ENCODE measurements at places on chromosomes 5 and 9.

- no peak for DNase-seq
These were observed 128.3 kb upstream of the CCNH start for GRCh38 chr5:87541033-87541432.

DNA sequence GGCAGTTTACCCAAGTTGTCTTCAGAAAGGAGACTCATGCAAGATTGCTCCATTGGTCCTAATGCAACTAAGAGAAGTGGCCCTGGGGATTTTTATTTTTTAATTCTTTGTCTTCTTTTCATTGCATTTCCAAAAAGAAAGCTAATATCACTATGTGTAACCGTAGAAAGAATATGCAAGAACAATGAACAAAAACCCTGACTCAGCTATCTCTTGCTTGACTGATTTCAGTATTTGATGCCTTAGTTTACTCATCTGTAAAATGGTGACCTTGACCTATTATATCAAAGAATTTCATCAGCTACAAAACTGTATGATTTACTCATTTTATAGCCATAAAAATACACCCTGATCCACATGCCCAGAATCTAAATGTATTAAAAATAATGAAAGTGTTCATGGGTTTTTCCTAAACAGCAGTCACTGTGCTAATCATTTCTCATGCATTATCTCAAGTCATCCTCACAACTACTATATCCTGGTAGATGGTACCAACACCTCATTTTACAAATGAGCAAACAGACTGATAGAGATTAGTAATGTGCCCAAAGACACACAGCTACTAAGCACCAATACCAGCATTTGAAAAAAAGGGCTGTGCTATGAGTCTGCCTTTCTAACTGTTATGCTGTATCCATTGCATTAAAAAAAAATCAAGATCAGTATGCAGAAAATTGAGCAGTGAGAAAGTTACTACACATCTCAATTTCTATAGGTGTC lies 185.7 kb downstream of the MLLT3 start:
- no peak for DNase-seq

DNA sequence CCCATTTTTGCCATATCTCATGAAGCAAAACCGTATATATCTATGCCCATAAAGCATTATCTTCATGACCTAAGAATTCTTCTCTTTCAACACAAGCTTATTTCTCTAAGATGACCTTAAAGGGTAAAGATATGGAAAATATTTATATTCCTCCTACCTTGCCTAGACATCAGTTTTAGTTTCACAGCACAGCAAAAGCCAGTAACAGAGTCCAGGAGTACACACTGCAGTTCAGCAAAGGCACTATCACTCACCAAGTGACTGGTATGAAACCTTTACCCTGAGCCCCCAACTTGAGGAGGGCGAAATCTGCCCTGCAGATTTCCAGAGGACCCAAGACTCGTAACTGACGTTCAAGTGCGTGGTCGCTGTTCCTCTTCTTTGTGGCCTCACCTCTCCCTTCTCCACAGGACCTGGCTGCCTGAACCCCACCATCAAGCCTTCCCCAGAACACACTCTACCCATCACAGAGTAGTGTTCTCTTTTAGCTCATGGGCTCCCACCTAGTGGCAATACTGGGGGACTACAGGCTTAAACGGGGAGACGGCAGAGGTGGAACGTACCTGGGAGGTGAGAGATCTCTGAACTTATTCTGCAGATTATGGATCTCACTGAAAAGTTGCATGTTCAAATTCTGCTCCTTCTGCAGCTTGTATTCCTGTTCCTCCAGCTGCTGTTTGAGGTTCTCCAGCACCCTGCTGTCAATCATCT lies 141.0 kb downstream of the CDK5RAP2 start:
- DNase-seq, result no peak

DNA sequence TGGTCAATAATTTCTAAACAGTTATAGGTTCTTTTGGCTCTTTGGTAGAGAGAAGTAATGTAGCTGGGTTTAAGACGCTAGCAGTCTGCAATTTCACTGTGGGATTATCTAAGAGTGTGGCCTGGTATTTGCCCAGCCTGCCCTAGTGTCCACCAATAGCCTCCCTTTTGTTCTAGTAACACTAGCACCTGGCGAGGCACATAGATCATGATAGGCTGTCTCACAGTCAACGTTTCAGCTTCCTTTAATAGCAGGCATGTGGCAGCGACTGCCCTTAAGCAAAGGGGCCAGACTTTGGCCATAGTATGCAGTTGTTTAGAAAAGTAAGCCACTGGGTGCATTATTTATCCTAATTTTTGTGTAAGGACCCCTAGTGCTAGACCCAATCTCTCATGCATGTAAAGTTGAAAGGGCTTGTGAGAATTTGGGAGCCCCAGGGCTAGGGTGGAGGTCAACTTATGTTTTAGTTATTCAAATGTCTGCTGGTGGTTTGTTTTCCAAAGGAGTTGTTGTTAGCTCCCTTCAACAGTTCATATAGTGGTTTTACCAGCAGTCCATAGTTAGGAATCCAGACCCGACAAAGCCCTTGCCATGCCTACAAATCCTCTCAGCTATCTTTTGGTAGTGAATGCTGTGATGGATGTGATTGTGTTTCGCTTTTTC lies 274.3 kb downstream of the HTR1A start:
- DNase-seq, result no peak

GRCh38 chr5:38207343-38207742 lies 51.0 kb upstream of the EGFLAM start:
- DNase-seq, result no peak

- DNase-seq, result no peak
These were observed 17.9 kb downstream of the MRPS27 start for GRCh38 chr5:72302171-72302570.

DNA sequence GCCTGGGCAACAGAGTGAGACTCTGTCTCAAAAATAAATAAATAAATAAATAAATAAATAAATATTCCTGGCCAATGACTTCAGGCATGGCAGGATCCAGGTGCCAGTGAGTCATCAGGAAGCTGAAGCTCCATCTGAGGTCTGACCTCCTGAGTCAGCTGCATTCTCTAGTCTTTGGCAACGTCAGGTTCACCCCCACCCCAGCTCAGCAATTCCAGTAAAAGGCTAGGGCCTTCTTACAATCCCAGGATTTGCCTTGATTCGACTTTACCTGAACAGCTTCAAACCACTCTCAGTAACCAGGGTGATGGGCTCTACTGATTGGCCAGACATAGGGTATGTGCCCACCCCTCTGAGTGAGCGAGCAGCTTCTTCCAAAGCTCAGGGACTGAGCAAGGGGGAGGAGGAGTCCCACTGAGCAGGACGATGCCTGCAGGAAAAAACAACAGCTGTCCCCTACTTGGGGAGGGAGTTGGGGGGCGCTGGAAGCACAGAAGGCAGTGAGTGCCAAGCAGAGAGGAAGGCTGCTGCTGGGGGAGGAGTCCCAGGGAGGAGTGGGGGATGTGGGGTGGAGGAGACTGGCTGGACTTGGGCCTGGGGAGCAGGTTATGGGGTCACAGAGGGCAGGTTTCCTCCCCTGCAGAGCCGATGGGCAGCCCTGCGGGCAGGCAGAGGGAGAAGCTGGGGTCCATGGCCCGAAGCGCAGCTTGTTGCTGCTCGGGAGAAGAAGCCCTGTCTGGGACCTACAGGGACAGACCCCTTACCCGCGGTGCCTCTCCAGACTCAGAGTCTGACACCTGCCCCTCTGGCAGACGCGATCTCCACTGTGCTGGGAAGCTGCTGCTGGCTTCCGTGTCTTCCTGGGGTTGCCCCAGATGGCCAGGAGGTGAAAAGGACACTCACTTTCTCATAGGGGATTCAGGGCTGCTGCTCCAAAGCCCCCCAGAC lies 25.9 kb upstream of the UNC5A start:
- DNase-seq, result no peak

DNA sequence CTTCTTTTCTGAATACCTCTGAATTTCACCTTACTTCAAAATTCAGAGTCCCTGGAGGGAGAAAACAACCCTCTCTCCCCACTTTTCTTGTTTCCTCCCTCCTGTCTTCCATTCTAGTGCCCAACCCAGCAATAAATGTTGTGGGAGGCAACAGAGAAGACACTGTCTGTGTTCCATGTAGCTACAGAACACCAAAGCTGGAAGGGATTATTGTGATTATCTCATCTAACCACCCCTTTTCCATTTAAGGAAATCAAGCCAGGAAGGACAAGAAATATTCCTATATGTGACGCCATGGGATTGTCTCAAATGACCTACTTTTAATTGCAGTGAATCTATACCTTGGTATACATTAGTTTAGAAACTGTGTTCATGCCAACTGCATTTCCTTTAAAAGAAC lies 476.6 kb upstream of the TNC start:
- DNase-seq, result no peak

DNA sequence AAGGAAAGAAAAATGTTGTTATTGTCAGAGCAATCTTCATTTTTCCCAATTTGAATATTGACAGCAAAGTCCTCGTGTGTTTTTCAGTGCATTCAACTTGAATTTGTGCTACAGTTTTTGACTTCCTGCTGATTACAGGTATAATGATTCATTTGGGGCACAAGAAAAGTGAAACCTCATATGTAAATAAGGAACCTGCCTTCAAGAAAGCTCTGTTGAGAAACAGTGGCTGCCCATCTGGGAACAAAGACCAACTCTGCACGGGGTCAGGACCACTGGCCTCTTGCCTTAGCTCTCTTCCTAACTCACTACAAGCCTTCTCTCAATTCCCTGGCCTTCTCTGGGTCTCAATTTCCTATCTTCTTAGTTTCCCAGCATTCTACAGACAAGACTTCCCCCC lies 21.0 kb downstream of the TIMD4 start:
- DNase-seq, result no peak

- no peak for DNase-seq
These were observed 163.7 kb downstream of the ESM1 start for GRCh38 chr5:54821445-54822323.

- no peak for DNase-seq
These were observed 176.4 kb downstream of the C5orf15 start for GRCh38 chr5:133792024-133792423.

- no peak for DNase-seq
These were observed 40.6 kb downstream of the HACD4 start for GRCh38 chr9:20990867-20991266.

GRCh38 chr9:131117121-131117761 lies 8.1 kb upstream of the NUP214 start:
- no peak for DNase-seq

- no peak for DNase-seq
These were observed 88.6 kb upstream of the NFIB start for GRCh38 chr9:14402583-14402982.

DNA sequence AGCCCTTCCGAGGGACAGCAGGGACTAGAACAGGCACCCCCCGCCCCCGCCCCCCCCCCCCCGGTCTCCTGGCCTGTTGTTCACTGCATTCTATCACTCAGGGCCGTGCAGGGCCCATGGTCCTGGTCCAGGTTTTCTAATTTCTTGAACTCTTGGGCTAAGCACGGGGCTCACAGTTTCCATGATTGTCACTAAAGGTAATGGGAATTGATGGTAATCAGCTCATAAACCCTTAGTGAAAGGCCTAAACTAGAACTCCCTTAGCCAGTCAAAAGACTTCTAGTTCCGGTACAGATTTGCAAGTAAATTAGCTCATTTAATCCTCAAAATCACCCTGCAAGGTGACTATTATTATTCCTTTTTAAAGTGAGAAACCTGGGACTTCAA lies 14.7 kb upstream of the PWWP2A start:
- DNase-seq, result no peak

DNA sequence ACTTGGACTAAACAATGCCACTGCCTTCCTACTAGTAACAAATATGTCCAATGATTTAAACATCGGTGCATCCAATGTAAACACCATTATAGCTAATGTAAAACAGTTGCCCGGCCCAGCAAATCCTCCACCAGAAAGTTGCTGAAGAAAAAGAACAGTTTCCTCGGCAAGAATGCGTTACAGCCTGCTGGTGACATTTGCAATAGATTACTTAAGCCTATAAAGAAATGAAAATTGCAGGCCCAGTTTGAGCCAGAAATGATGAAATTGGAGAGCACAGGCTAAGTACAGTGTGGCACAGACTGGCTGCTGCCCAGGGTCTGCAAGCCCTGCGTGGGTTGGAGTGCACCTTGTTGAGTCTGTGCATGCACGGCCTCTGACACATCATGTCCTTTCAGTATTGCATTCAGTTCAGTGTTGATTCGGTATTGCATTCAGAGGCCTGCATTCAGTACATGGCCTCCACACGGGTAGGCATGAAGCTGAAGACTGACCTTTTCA lies 406.0 kb upstream of the KLF4 start:
- no peak for DNase-seq

GRCh38 chr5:135921388-135921787 lies 25.7 kb upstream of the IL9 start:
- DNase-seq, result no peak

GRCh38 chr5:68381909-68382308 lies 166.4 kb downstream of the PIK3R1 start:
- DNase-seq, result no peak

DNA sequence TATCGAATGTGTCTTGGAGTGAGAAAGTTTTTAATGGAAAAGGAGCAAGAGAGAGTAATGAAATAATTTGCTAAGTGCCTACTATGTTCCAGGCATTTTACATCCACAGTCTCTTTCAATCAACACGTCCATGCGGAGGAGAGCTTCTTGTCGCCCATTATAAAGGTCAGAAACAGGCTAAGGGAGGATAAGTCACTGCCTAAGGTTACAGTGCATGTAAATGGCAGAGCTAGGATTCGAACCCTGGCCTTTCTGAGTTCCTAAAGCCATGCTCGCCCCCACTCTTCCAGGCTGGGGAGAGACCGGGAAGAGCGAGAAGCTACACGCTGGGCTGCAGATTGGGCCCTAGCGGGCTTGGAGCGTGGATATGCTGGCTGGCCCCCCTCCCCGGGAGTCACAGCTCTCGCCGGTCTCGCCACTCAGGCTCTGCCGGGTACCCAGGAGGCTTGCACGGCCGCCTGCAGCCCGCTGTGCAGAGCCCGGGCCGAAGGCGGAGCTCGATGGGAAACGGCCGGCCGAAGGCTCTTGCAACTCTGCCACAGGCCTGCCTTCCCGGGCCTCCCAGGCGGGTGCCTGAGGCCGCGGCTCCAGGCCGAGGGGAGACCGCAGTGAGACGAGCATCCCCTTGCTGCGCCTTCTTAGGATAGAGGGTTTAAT lies 775 bp upstream of the LHX2 start:
- no peak for DNase-seq

DNA sequence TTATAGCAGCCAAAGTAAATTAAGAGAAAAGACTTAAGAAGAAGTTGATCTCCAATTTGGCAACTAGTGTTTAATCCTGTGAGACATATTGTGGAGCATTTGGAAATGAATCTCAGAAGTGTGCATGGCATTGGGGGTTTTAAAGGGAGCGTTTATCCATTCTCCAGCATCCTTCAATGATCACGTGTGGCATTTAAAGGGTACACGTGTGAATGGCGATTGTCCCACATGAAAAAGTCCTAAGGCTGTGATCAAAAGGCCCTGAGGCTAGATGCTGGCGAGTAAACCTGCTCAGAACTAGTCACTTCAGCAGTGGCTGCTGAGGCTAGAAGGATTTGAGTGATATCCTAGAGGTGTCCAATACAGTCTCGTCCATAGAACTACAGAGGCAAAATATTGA lies 315.6 kb upstream of the CDH9 start:
- no peak for DNase-seq

DNA sequence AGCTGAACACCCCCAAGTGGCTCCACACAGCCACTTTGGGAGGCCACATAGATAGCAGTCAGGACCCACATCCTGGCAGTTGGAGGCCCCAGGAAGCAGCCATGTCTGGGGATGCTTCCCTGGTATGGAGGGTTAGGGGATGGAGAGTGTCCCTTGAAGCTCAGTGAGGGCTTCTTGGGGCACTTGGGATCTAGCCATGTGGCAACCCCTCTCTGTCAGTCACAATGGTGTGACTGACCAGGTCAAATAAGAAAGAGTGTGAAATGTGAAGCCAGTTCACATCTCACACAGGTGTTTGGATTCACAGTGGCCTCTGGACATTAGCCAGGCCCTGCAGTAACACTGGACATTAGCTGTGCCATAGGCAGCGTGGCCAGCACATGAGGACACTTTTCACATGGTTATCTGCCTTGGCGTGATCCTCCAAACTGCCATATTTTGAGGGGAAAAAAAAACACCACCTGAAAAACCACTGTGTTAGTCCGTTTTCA lies 53.9 kb upstream of the IL17B start:
- no peak for DNase-seq

Data from stimulated activated CD4-positive, alpha-beta T cell treated with anti-CD3 and anti-CD28 coated beads, Interleukin-2, amount 100 ng/mL, for 4 hours (primary cell).